ENCODE measurements at places on chromosomes 16 and 17.
A peak's percentile ranks its signal among the peaks of the same experiment; 100 is the strongest.

DNA sequence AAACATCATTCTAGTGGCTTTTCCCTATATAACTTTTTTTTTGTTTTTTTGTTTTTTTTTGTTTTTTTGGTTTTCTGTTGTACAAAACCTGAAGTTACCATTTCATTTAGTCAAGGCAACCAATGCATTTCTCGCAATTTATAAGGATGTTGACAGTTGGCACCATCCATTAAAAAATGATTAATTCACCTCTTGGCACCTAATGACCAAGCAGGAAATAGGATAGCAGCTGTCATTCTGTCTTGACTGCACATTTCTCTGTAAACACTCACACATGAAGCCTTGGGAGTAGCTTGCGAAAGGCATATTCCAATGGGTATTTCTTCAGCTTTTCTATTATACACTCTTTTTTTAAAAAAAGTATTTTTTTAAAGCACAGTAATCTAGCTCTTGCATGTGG is 77.5 kb downstream of the SYCE1L start:
- DNase-seq, result no peak

DNA sequence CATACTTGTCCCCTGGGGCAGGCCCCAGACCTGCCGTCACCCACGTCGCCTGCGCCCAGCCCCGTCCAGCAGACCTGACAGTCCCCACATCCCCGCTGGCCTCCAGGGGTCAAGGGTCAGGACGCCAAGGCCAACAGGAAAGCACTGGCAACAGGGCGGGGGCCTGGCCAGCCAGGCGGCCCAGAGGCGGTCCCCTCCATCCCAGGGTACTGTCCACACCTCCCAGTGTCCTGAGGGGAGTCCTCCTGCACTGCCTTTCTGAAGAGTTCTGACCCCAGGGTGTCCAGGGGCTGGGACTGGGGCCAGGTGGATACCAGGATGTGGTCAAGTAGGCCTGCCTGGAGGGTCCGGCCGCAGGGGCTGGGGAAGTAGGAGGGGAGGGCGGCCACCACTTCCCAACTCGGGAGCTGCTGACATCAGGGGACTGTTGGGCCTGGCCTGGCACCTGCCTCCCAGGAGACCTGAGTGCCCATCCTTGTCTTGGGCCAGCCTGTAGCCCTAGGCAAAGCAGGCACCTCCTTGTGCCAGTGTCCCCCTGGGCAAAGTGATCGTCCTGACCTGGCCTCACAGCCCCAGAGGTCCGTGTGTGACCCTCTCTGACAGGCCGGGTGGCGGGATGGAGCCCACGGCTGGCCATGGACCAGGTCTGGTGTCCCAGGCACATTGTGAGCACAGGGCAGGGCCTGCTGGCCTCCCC is 6.7 kb upstream of the AXIN1 start:
- no peak for DNase-seq

DNA sequence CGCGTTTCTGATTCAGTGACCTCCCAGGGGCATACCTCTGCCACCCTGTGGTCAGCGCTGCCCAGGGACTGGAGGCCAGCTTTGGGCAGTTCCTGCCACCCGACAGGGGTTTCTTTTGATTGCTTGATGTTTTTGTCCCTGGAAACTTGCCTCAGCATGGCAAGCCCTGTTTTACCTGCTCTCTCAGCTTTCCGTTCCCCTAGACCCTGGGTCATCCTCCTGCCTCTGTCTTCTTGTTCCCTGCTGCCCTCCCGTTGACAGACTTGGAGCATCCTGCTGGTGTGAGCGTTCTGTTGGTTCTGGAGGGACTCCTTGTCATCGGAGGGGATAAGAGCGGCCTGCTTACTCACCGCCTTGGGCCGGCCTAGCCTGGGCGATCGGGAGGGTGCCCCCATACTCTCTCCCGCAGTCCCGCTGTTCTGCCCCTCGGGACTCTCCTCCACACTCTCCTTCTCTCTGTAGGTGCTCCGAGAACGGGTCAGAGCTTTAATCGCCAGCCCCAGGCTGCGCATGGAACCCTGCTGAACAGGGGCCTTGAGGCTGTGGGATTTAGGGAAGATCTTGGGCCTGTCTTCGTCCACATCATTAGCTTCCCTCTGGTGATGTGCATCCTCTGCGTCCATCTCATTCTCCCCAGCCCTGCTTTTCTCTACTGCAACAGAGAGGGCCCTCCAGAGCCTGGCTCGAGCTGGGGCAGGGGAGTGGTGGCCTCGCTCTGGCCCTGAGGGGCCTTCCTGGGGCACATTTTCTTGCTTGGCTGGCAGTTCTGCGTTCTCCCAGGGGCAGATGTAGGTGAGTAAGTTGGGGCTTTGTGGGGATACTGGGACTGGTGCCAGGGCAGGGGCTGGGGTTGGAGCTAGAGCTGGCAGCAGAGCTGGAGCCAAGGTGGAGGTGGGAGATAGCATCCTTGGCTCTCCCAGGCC is 13.7 kb downstream of the GPR179 start:
- no peak for DNase-seq

DNA sequence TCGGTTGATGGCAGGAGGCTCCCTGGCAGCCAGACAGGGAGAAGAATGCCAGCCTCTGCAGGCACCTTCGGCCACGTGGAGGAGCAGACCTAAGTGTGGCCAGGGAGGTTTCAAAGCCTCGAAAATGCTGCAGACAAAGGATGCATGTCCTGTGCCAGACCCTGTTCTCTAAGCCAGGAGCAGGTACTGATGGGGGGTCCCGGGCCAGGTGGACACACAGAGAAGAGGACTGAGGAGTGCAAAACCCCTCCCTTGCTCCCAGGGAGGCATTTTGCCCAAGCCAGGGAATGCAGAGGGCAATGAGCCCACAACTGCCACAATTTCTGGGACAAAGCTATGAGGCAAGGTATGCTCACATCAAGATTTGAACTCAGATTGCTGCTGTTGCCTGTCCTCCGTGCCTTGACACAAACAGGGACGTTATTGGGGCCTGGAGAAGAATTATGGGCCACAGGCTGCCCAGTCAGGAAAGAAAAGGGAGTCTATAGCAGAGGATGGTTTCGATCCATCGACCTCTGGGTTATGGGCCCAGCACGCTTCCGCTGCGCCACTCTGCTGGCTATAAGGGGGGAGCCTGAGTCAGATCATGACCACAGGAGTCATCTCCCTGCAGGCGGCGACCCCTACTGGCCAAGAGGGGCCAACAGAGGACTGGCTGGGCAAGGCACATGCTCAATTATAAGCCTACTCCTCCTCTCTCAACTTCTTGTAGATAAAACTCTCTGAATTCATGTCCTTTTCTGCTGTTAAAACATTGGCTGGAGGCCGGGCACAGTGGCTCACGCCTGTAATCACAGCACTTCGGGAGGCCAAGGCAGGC is 25.1 kb upstream of the FOXK2 start:
- peak; percentile 61 for DNase-seq

- no peak for DNase-seq
Observed at GRCh38 chr16:59886021-59886420, 1151.9 kb upstream of the GOT2 start.

- DNase-seq, result no peak
Observed at GRCh38 chr16:7703672-7704071, 371.0 kb downstream of the RBFOX1 start.

All from kidney epithelial cell (primary cell).